Amygdala (tissue), 56 donors: ENCODE measurements at places on chromosomes 4 and X.

DNA sequence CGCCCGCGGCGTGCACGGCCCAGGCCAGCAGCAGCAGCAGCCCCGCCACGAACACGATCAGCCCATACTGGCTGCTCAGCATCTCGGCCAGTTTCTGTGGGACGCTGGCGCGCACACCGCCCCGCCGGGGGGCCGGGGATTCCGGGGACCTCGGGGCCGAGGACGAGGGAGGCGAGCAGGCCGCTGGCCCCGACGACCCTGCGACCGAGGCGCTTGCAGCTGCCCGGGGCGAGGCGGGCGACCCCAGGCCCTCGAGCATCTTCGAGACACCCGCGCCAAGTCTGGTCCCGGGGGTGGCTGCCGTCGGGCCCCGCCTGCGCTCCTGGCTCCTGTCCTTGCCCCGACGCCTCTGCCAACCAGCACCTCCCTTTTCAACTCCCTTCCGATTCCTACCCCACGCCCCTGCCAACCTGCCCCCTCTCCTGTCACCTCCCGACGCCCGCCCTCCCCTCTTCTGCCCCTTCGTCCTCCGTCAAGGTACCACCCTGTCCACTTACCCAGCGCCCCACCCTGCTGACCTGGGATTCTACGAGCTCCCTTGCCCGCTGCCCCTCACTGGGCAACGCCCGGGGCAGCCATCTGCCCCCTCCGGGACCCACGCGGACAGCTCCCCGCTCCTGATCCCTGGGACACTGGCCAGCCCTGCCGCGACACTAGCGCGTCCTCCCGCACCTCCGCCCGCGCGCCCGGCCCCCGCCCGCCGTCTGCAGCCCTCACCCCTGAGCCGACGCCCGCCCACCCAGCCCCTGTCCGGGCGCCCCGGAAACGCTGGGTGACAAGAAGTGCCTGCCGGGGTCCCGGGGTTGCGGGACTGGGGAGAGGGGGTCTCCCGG lies at the start of gene OTOP1:
OTOP1 (minus strand) TSS at position 324 of the 833 bp plus-strand sequence; CDS start at position 259, 65 bp downstream.
- DNase-seq: no peak

- DNase-seq: no peak
These were observed 414.4 kb downstream of the AFF2 start for GRCh38 chrX:148914783-148915182.

- DNase-seq: no peak
These were observed 31.2 kb downstream of the PLS3 start for GRCh38 chrX:115591856-115592842.

GRCh38 chr4:82261084-82261483 lies 112.7 kb downstream of the HNRNPD start:
- DNase-seq: no peak

DNA sequence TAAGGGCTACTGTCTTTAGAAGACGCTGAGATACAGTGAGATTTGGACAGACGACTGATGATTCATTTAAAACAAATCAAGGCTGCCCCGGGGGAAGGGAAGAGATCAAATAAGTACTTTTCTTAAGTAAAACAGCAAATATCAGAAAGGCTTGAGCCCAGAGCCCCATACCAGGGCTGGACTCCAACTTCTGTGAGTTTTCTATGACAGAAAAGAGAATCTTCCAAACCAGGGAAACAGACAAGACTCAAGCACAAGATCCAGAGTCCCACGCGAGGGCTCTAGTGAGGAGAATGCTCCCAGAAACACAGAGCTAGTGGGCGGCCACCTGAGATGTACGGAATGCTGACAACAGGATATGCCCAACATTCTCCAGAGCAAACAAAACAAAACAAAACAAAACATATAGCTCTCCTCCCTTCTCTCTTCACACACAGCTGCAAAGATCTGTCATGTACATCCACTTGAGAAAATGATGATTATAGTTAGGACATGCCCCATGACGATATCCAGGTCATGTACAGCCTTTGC lies 13.1 kb downstream of the ACSL1 start:
- no peak for DNase-seq

- no peak for DNase-seq
These were observed 63.5 kb downstream of the ENPP6 start for GRCh38 chr4:184154199-184154598.

DNA sequence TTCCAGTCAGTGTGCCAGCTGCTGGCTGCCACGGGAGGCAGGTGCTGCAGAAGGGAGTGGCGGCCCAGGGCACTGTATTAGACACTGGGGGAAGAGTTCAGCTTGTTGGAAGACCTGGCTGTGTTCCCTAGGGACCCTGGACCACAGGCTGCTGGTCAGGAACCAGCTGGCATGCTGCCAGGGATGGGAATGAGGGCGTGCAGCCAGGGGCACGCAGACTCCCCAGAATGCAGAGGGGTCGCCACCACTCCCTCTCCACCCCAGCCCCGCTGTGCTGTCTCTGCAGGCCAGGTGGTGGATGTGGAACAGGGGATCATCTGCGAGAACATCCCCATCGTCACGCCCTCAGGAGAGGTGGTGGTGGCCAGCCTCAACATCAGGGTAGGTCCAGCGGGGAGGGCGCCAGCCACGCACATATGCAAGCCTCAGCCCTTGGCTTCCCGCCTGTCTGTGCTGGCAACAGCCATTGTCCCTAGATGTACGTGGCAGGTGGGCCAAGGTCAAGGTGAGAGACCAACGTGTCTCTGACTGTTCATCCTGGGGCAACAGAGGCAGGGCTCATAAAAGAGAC lies 12.3 kb downstream of the ABCD1 start:
- DNase-seq: no peak

DNA sequence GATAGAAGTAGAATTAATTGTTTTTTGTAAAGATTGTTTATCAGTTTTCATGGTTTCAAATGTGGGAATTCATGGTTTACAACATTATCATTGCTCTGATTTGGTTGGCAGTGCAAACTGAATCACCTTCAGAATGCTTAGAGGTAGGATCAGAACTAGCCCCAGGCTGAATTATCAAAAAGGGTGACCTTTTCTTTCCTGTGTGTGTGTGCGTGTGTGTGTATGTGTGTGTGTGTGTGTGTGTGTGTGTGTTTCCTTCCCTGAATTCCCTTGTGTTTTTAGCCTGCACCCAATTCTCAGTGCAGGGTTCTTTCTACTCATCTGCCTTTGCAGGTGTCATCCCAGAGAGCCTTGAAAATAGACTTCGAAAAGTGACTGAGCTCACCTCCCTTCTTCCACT lies 125.0 kb downstream of the BMPR1B start:
- DNase-seq: no peak

- no peak for DNase-seq
These were observed 45.4 kb upstream of the GAB1 start for GRCh38 chr4:143291314-143291713.

GRCh38 chrX:115268421-115268820 lies 21.1 kb upstream of the LUZP4 start:
- no peak for DNase-seq

GRCh38 chr4:137536789-137537561 lies 4.7 kb upstream of the PCDH18 start:
- no peak for DNase-seq

GRCh38 chr4:179268791-179269190 lies 1826.6 kb upstream of the AGA start:
- DNase-seq: no peak

DNA sequence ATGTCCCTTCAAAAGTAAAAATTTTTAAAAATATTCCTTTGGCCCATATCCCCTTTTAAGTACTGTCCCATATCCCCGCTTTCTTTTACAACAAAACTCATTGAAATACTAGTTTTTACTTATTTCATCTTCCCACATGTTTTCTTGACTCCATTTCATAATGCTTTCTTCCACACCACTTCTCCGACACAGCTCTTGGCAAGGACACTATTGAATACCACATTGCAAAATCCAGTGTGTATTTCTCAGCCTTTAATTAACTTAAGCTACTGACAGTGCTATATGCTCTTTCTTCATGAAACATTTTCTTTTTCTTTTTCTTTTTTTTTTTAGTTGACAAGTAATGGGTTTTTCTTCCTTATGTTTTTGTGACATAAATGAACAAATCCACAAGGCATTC lies 28.8 kb downstream of the PRDM8 start:
- DNase-seq: no peak

DNA sequence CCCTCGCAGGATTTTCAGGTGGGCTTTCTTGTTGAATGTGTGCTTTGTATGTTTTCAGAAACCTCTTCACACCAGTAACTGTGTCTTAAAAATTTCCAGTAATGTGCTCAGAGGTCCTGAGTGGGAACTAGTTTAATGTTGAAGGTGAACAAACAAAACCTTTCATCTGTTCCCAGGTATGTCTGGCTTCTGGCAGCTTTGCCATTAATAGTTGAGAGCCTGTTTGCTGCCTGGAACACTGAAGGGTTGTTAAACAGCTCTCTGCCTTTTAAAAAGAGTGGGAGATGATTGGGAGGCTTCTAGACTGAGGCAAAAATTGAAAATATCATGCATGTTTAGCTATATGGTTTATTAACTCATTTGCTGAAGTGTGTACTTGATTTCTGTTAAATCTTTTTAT lies 161.2 kb upstream of the AGTR2 start:
- DNase-seq: no peak

GRCh38 chr4:112513971-112514646 lies 1.9 kb downstream of the NEUROG2 start:
- no peak for DNase-seq

GRCh38 chrX:134981910-134982309 lies 8.9 kb upstream of the SMIM10 start:
- DNase-seq: no peak

DNA sequence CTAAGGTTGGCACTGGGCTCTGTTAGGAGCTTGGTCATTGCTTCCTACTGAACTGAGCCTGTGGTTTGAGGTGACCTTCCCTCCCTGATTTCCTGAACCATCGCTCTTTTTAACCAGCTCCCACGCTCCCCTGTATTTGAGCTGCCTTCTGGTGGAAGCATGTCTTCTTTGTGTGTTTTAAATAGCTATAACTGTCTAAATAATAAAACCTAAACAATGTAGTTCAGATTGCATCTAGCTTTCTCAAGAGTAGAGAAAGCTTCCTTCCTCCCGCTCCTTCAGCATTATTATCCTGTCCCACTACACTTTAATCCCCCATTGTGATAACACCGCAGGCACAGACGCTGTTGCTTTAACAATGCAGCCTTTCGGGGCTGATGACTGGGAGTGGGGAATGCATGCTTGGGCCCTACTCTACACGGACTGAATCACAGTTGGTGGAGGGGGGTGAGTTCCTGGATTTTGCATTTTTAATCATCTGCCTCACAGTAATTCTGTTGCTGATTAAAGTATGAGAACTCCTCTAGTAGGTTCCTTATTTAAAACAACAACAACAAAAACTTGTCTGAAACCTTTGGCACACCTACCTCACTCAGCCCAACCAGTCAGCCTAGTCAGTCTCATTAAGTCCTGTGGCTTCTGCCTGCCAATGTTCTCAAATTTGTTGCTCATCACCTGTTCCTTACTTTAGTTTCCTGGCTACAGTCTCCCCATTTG lies 6.6 kb downstream of the SMS start:
- no peak for DNase-seq

- DNase-seq: peak; percentile 11
These were observed 7.6 kb upstream of the HSD17B10 start for GRCh38 chrX:53441531-53442321.

DNA sequence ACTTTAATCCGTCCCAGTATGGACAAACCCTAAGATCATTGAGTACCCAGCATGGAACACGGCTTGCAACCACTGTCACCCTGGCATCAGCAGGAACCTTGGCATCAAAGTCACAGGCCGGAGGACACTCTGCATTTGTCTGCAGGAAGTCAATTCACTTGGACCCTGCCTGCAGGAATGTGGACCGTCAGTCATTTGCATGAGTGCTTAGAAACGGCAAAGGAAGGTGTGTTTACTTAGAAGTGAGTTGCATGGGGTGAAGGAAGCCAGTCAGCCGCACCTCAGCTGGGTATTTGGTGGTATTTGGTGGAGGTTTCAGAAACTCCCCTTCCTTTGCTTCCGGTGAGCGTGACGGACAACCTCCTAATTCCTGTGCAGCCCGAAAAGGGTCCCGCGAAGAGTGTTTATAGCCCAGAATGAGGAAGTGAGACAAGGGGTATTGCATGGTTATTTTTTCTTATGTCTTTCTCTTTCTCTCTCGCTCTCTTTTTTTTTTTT lies 15.5 kb downstream of the P2RY8 start:
- no peak for DNase-seq

DNA sequence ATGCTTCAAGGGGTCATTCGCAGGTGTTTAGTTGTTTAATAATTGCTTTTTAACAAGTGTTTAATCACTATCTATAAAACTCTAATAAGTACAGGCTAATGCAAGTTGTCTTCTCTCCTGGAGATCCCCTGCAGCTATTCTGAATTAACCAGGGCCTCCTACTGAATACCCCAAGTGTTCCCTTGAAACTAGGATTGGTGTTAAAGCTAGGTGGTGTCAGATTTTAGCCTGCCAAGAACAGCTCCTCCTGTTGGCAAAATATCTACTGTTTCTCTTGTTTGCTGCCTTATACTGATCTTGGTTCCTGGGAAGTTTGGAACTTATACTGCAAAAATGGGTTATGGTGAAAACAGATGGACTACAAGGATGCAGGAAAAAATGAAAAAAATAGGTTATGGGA lies 26.1 kb upstream of the TMEM154 start:
- no peak for DNase-seq
